GM13976 (cell line): ENCODE measurements at places on chromosomes 1 and 21.

DNA sequence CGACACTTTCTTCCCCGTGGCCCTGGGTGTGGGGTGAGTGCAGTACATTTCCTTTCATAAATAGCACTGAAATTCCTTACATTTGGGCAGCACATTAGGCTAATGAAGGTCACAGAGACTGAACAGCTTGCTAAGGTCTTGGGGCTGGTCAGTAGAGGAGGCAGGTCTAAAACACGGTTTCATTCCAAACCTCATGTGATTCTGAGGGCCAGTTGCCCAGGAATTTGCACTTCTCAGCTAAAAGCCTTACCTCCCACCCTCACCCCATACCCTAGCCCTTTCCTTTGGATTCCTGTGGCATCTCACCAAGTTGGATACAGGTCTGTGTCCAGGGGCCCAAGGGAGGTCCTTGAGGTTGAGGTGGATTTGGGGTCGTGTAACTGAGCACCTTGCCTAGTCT, 147.8 kb upstream of the CD34 start:
- no peak for DNase-seq

GRCh38 chr1:242201090-242201489, 202.2 kb upstream of the MAP1LC3C start:
- no peak for DNase-seq

- DNase-seq: no peak
Measured at GRCh38 chr21:44260791-44261631, 686 bp downstream of the DNMT3L start.

- DNase-seq: no peak
Measured at GRCh38 chr21:18275781-18276180, 31.1 kb downstream of the CHODL start.

DNA sequence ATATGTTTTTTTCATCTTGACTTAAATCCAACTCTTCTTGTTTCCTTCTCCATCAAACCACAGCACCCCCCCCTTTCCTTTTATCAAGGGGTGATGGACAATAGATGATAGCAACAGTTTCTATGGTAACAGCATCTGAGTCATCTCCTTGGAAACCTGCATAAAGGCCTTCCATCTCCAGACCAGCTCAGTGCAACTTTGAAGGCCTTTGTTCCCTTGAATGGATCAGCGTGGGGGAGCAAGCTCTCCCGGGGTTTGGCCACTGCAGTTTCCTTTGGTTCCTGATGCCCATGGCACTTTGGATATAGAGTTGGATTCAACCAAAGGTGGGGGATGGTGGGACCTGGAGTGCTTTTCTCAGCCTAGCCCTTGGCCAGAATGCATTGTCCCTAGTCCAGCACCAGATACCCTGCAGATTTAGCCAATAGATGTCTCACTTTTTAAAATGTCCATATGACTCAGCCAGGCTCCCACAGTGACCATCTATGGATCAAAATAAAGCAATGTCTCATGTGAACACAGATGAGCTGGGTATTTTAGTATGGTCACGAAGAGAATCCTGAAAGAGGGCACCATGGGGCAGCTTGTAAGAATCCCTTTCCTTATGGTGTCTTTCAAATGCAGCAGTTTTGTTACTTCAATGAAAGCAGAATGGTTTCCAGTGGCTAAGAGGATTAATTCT, 127.7 kb downstream of the SPATA46 start:
- no peak for DNase-seq

DNA sequence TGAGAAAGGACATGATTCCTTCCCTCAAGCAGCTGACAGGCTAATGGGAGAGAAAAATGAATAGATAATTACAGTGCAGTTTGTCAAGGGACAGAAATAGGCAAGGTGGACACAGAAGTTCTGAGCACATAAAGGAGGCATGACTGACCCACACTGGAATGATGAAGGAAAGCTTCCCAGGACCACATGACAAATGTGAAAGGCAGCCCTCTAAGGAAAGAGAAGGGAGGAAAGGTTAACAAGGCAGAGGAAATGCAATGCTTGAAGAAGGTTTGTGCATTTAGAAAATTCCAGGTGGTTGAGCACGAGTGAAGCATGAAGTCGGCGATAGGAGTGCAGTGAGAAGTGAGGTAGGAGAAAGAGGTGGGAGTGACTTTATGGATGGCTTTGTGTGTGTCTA, 37.4 kb downstream of the LAMC2 start:
- no peak for DNase-seq

GRCh38 chr1:159880430-159880829, 18.0 kb upstream of the VSIG8 start:
- DNase-seq: no peak

- no peak for DNase-seq
Measured at GRCh38 chr1:210726621-210727020, 397.9 kb downstream of the HHAT start.

DNA sequence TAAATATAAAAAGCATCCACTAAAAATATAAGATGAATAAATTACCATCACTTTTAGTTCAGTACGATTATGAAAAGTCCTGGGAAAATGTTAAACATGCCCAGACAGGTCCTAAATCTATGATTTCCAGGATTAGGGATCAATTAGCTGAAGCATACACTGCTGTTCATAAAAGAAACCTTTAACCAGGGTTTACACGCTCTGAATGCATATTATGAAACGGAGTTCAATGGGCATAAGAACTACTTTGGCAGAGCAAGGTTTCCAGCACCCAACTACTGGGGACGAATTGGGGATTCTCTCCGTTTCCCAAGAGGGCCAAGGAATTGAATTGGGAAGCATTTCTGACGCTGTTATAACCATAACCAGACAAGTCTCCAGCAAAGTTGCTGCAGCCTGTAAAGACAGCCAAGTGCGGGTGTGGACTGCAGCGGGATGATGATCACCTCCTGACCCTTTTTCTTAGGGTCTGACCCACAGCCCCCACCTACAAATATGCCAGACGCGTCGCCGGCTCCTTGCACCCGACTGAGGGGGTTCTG, 1.6 kb downstream of the SLC30A1 start:
- no peak for DNase-seq

GRCh38 chr1:9809100-9809510, 14.7 kb downstream of the CLSTN1 start:
- no peak for DNase-seq

DNA sequence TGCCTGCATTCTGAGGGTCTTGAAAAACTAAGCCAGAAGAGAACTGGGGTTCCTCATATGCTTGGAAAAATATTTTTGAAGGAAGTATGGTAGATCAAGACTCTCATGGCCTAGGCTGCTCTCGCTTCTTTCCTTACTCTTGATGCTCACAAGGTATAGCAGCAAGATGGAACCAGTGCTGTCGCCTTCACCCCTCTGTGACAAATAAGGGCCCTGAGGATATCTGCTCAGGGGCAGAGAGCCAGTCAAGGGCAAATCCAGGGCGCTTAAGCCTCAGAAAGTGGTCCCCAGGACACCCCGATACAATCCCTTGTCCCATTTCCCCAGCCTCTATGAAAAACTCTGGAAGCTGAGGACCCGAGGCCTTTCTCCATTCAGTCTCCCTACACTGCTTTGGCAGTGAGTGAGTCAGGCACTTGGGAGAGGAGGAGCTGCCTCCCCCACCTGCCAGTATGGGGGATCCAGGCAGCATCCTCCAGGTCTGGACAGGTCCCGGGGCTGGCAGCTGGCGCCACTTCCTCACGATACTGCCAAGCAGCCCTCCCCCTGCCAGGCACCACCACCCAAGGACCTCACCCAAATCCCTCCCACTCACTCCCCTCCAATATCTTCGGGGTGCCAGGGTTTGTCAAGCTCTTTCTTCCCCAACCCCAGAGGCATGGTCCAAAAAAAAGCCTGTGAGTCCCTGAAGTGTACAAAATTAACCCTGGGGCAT, 1.3 kb downstream of the IGSF9 start:
- DNase-seq: peak; percentile 23

DNA sequence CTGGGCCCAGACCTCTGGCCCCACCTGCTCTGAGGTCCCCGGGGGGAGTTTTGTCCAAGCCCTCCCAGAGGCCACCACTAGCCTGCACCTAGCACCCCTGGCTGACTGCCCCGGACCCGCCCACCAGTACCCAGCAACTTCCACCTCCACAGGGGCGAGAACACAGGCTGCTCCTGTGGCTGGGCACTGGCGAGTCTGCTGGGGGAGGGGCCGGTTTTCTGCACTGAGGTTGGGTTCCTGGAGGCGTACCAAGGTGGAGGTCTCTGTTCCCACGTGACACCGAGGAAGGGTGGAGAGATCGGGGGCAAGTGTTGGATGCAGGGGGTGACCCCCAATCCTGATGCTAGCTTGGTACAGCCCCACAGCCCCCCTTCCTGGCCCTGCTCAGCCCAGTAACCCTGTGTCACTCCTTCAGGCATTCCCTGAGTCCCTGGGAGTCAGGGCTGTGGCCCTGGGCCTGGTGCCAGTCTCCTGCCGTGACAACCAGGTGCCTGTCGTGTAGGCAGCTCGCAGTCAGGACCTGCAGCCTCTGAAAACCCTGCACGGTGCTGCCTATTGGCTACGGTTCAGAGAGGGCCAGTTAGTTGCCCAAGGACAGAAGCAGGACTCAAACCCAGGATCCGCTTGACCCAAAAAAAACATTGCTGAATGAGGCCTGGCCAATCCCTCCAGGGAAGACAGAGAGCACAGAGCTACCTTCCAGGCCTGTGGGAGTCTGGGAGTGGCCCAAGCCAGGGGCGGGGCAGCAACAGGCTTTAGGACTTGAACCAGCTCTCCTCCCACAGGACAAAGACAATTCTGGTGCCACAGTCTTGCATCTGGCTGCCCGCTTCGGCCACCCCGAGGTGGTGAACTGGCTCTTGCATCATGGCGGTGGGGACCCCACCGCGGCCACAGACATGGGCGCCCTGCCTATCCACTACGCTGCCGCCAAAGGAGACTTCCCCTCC, 3.1 kb downstream of the ESPN start:
- DNase-seq: no peak

DNA sequence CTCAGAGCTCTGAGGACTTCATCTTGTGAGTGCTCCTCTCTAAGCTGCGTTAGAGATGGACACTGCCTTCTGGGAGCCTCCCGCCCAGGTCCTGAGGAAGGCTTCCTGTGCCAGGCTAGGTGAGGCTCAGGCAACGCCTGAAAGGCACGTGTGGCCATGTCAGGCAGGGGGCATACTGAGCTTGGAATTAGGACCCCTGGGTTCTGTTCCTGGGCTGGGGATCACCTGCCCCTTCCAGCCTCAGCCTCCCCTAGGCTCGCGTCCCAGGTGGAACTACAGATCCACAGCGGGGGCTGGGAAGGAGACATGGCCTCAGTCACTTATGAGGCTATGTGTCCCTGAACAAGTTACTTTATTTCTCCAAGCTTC, 10.0 kb upstream of the ASCL5 start:
- no peak for DNase-seq

GRCh38 chr1:29856340-29857114, 620.2 kb downstream of the PTPRU start:
- DNase-seq: no peak

- no peak for DNase-seq
Measured at GRCh38 chr1:156773607-156774006, 6.3 kb downstream of the PRCC start.

- no peak for DNase-seq
Measured at GRCh38 chr1:118987468-118988185, 516 bp downstream of the TBX15 start.

- peak; percentile 61 for DNase-seq
Measured at GRCh38 chr21:25396135-25396711, 211.1 kb downstream of the MRPL39 start.

DNA sequence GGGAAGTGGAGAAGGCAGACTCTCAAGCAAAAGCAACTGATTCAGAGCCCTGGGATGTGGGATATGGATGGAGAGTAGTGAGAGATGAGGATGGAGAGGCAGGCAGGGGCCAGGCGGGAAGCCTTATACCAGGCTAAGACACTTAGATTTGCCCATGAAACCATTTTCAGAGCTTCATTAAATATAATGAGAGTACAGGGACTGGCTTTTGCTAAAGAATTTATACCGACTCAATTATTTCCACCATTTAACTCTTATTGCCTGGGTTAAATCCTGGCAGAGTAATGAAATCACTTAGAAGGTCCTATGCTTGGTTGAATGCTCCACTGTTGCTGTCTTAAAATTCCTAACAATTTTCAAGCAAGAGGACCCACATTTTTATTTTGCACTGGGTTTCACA, 311.7 kb downstream of the KCNH1 start:
- DNase-seq: no peak

- DNase-seq: peak; percentile 86
Measured at GRCh38 chr1:39788758-39789570, at the start of gene BMP8B. Gene BMP8B (minus strand): TSS chr1:39788865. CDS start chr1:39788485, 380 bp downstream.

DNA sequence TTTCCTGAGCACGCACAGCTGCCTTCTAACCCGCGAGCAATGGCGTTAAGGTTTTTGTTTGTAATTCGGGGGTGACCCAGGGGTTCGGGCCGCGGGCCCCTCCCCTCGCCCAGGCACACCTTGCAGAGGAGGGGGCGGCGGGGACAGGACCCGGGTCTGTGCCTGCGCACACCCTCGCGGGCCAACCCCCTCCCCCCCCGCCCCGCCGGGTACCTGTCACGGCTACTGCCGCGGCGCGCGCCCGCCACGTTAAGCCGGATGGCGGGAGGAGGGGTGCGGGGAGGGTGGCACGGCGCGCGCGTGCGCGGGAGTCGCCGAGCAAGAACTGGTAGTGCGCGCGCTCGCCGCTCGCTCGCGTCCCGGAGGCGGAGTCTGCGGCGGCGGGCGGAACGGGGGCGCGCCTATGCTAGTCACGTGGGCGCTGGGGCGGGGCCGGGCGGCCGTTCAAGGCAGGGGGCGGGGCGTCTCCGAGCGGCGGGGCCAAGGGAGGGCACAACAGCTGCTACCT, at the start of gene TPTE:
TPTE (plus strand) TSS at position 493 of the 508 bp plus-strand sequence. CDS start 17,141 bp downstream, outside the sequence.
- no peak for DNase-seq

GRCh38 chr1:30191154-30191702, 532.2 kb downstream of the MATN1 start:
- no peak for DNase-seq

DNA sequence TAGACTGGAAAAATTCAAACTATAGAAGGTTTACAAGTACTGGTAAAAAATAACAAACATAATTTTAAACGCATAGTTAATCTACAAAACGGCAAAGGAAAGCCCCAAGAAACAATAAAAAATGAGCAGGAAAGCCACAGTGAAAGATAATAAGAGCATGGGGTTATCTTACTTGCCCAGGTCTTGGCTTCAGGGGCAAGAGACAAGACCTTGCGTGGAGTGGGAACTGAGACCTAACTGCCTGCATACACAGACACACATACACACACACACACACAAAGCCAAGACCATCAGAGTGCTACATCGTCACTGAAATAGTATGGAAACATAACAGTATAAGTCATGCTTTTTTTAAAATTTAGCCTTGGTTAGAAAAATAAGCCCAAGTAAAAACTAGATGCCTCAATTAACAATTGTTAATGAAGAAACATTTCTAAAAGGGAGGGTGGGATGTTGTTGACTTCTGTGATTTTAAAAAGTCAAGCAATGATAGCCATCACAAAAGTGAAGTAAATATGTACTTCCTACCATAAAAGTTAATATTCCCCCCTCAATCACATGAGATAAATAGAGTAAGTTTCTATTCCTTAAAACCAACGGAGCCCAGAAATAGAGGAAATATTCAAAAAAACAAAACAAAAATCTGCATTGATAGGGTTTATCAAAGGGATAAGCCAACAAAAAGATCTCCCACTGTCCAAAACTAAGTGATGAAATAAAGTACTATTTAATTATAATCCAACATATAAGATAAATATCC, 29.4 kb upstream of the CRP start:
- no peak for DNase-seq
